ENCODE measurements at places on chromosomes 2 and 18. TPM values are rescaled to one million over a fixed set of nuclear protein-coding genes. Genes with fewer than 3 reads are reported as not detected.

- DNase-seq, result no peak
- H3K36me3 ChIP-seq, result no peaks in the 10 kb centered on the region
- H3K4me3 ChIP-seq, result no peak overlapping the region
- H3K4me1 ChIP-seq, result no peaks in the 10 kb centered on the region
- no peaks in the 10 kb centered on the region for H3K27me3 ChIP-seq
- no peak overlapping the region for H3K27ac ChIP-seq
Observed at GRCh38 chr2:218168635-218169462, 2.1 kb upstream of the CXCR1 start.

The RBM44 gene
- total RNA-seq, result 2.8 TPM

DNA sequence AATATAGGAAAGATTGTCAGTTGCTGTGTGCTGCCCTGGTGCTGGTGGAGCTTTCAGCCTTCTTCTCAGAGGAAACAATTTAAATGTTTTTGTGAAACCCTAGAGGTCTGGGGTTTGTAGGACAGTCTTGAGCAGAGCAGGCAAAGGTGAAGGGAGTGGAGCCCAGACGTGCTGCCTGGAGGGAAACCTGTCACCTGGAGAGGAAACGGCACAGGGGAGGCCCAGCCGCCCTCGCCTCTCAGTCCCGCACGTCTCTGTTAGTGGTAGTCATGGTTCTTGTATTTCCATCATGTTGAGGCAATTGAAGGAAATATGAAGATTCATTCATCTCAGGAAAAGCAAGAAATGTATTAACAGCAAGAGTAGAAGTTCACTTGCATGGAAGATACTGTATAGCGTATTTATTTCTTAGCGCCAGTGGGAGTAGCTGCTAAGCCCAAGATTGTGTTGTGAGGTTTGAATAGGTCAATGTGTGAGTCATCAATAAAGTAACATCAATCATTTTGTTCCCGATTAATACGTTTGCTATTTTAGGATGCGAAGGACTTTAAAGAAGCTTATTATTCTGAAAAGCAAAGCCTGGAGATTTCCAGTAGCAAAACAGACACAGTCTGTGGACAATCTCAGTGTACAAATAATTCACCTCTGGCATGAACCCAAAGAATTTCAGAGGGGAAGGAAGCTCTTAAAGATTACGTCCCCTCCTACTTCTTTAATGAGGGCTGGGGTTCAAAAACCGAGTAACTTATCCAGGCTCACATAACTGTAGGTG is 70.4 kb downstream of the LRRFIP1 start:
- H3K36me3 ChIP-seq, result no peaks in the 10 kb centered on the region
- no peak for DNase-seq
- H3K4me3 ChIP-seq, result no peak overlapping the region
- H3K4me1 ChIP-seq, result peaks cover 87% of the 10 kb centered on the region

GRCh38 chr18:1488957-1489356 is 584.3 kb downstream of the ADCYAP1 start:
- DNase-seq, result no peak
- H3K27ac ChIP-seq, result no peak overlapping the region
- H3K4me1 ChIP-seq, result no peaks in the 10 kb centered on the region
- H3K27me3 ChIP-seq, result no peaks in the 10 kb centered on the region
- H3K36me3 ChIP-seq, result no peaks in the 10 kb centered on the region

- H3K36me3 ChIP-seq, result peaks cover 86% of the 10 kb centered on the region
- no peak overlapping the region for H3K27ac ChIP-seq
- no peak overlapping the region for H3K4me3 ChIP-seq
- H3K27me3 ChIP-seq, result no peaks in the 10 kb centered on the region
- no peak for DNase-seq
- no peaks in the 10 kb centered on the region for H3K4me1 ChIP-seq
Observed at GRCh38 chr2:10792001-10792634, 20.5 kb downstream of the PDIA6 start.

The MORN2 gene
- total RNA-seq, result 11.1 TPM

DNA sequence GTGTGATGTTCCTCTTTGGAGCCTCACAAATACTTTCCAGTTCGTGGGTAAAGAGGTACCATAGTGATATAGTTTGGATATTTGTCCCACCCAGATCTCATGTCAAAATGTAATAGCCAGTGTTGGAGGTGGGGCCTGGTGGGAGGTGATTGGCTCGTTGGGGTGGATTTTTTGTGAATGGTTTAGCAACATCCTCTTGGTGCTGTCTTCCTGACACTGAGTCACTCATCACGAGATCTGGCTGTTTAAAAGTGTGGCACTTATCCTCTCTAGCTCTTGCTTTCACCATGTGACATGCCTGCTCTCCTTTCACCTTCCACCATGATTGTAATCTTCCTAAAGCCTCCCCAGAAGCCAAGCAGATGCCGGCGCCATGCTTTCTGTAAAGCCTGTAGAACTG is 3.0 kb upstream of the CCDC93 start:
- no peaks in the 10 kb centered on the region for H3K36me3 ChIP-seq
- DNase-seq, result no peak
- peak overlapping the region; percentile 56 for H3K27ac ChIP-seq
- no peak overlapping the region for H3K4me3 ChIP-seq

DNA sequence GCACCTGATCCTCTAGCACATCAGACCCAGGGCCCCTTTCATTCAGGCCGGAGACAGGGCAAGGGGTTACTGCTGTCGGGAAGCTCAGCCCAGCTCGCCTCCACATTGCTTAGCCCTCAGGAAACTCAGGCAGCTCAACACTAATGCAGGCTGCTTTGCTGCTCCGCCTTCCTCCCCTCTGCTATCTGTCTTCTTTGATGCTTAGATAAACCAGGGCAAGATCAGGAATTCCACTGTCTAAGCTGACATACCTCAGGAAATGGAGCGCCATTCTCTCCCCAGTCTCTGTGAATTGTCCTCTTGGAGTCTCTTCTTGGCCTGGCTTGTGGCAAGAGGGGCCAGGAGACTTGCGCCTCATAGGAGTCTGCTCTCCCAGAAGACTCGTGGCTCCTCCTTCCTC is 25.5 kb upstream of the EXOC6B start:
- no peaks in the 10 kb centered on the region for H3K36me3 ChIP-seq
- no peaks in the 10 kb centered on the region for H3K27me3 ChIP-seq
- no peak for DNase-seq
- H3K27ac ChIP-seq, result no peak overlapping the region
- H3K4me1 ChIP-seq, result no peaks in the 10 kb centered on the region
- no peak overlapping the region for H3K4me3 ChIP-seq

The ADAM23 gene
- 1.9 TPM for total RNA-seq

GRCh38 chr2:231399853-231400680 is 4.6 kb downstream of the B3GNT7 start:
- no peak for DNase-seq
- H3K4me1 ChIP-seq, result peaks cover 26% of the 10 kb centered on the region
- H3K27ac ChIP-seq, result peak overlapping the region; percentile 66
- H3K27me3 ChIP-seq, result peaks cover 5% of the 10 kb centered on the region
- H3K4me3 ChIP-seq, result peak overlapping the region; percentile 8

- no peak overlapping the region for H3K4me3 ChIP-seq
- H3K27me3 ChIP-seq, result no peaks in the 10 kb centered on the region
- H3K4me1 ChIP-seq, result no peaks in the 10 kb centered on the region
- H3K36me3 ChIP-seq, result no peaks in the 10 kb centered on the region
- no peak overlapping the region for H3K27ac ChIP-seq
Observed at GRCh38 chr2:203873921-203874631, 6.5 kb downstream of the CTLA4 start.

DNA sequence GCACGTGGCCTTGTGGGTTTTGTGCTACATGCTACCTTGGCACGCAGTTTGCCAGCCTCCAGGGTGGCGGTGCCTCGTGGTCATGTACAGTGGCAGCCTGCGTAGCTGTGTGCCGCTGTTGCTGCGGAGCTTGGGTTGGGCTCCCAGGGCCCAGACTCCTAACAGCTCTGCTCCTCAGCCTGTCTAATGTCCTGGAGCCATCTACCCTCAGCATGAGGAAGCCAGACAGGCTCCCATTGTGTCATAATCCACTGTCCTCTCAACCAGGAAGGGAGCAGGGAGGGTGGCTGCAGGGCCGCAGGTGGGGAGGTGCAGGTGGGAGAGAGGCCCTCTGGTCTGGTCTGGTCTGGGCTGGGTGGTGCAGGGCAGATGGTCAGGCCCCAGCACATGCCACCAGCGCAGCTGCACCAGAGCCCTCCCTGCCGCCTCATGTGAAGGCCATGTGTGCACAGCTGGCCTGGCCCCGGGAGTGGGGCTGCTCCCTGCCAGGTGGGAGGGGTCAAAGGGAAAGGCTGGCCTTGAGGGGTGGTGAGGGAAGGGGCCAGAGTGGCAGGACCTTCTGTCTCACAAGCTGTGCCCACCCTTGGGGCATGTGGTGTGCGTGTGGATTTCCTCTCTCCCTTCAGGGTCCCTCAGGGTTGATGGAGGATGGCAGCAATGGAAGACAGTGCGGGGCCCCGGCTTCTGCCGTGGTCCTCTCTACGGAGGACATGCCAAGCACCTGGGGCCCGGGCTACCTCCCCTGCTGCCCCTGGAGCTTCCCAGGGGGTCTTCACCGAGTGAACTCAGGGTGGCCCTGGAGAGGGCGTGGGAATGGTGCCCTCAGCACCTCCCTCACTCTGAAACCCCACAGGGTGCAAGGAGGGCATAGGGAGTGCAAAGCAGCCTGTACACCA is 4.8 kb downstream of the ATOH8 start:
- no peaks in the 10 kb centered on the region for H3K27me3 ChIP-seq
- no peak for DNase-seq
- peak overlapping the region; percentile 19 for H3K4me3 ChIP-seq
- H3K4me1 ChIP-seq, result peaks cover 67% of the 10 kb centered on the region
